ENCODE measurements at places on chromosomes 7 and 10.

- no peak for DNase-seq
Observed at GRCh38 chr10:32516567-32517495, 70.9 kb downstream of the CCDC7 start.

DNA sequence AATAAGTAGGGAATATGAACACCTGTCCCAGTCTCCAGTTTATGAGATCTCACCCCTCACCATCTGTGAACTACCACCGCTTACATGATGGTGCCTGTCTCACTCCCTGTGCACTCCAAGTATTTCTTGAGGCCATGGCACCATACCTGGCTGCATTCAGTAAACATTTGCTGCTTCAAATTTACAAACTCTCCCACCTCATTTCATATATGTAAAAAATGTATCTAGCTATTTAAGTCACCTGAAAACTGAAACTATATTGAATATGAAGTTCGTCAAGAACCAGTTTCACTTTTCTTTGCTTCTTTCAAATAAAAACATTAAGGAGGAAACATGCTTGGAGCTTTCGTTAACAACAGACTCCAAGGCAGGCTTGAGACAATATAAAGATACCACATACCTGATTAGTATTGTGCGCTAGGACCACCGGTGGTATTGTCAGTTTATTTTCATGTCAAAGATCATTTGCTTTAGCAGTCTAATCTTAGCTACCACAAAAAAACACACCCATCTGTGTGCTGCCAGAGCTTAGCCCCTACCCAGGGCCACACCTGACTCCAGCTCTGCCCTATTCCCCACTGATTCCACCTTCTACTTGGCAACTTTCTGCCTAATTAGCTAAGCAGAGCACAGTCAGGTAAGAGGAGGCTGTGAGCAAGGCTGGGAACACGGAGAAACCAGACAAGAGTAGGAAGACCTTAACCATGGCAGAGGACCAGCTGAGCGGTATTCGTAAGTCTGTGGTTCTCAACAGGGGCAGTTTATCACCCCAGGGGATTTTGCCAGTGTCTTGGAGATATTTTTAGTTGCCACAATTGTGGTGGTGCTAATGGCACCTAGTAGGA lies 92.0 kb downstream of the ZFAND4 start:
- no peak for DNase-seq

DNA sequence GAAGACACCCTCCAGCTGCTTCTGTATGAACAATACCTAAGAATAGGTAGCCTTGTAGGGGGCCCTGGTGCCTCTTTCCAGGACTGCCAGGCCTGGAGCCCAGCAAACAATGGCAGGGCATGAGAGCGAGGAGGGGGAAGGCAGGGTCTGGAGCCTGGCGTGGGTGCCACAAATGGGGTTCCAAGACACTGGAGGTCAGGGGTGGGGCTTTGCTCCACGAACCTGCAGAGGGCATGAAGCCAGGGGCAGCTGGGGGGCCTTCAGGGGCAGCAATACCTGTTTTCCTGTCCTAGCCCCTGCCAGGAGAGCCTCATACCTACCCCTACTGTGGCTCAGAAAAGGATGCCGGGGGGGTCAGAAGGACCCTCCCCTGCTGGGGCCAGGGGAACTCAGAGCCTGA lies 61.6 kb downstream of the SLC29A4 start:
- DNase-seq, result no peak

- DNase-seq, result no peak
Observed at GRCh38 chr10:49579621-49580020, 30.5 kb upstream of the SLC18A3 start.

DNA sequence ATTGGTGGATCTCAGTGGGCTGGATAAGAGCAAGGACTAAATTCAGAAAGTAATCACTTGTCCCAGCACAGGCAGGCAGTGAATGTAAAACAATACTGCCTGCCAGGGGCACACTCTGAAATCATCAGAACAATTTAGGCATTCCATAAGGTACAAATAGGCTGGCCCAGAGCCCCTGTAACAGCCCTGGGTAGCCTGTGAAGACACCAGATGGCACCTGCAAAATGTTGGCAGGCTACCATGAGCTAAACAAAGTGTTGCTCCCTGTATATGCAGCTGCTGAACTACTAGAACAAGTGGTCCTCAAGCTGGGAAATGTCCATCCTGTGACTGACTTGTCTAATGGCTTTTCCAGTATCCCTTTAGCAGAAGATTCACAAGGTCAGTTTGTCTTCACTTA lies 3.0 kb upstream of the PRSS37 start:
- no peak for DNase-seq
